ENCODE measurements at places on chromosomes 16 and 17. TPM values are rescaled to one million over a fixed set of nuclear protein-coding genes. Genes with fewer than 3 reads are reported as not detected.

Gene CCL16
- not detected for total RNA-seq

Gene TRPV2
- 43.7 TPM for total RNA-seq

DNA sequence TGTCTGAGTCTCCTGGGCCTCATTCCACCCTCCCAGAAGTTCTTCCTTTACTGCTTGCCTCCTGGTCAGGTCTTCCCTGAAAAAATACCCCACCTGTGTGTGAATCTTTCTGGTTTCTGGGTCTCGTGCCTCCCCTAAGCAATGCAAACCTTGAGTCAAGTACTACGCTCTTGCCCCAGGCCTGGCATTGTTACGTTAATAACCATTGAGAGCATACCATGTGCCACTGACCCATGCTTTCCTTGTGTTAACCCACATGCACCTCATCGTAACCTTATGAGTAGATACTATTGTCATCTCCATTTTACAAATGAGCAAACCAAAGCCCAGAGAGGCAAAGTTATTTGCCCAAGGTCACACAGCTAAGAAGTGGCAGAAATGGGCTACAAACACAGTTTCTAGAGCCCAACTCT lies 25.4 kb upstream of the TOB1 start:
- DNase-seq, result no peak

- no peak for DNase-seq
These were observed 7.1 kb upstream of the TMC5 start for GRCh38 chr16:19410435-19411171.

All from mesenteric fat pad (tissue), 1 donor.